Stimulated activated CD8-positive, alpha-beta memory T cell treated with anti-CD3 and anti-CD28 coated beads, Interleukin-15, amount 100 ng/mL, for 1 hour (primary cell): ENCODE measurements at places on chromosomes 13 and 19.

GRCh38 chr13:50069261-50069660, 54.0 kb downstream of the KCNRG start:
- no peak for DNase-seq

GRCh38 chr13:85700906-85701305, 98.3 kb downstream of the SLITRK6 start:
- DNase-seq = no peak

GRCh38 chr19:4911314-4911713, 2.0 kb downstream of the UHRF1 start:
- DNase-seq = no peak

- no peak for DNase-seq
These were observed 40.6 kb upstream of the KLF12 start for GRCh38 chr13:74174810-74175209.

GRCh38 chr13:56752636-56753035, 388.1 kb upstream of the PRR20A start:
- no peak for DNase-seq
